ENCODE measurements at places on chromosomes 4 and X.
A peak's percentile ranks its signal among the peaks of the same experiment; 100 is the strongest.

DNA sequence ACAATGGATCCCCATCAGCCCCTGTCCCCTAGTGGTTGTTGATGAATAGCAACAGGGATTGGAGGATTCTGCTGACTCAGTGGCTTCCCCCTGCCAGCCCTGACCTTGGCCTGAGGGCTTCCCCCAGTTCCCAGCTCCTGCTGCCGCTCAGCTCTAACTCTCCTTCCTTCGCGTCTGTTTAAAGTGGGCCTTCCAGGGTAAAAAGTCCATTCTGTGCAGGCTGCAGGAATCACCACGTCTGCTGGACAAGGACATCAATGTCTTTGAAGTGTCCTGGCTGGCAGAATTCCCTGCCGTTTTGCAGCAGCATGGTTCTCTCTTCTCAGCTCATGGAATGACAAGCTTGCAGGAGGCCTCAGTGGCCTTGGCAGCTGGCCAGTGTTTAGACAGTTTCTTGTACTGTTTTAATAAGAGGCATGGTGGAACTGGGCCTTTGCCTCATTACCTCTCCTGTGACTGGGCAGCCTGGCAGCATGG, 152.5 kb upstream of the STX18 start:
- DNase-seq: no peak

GRCh38 chr4:67546004-67546356, 677 bp upstream of the CENPC start:
- DNase-seq: no peak

DNA sequence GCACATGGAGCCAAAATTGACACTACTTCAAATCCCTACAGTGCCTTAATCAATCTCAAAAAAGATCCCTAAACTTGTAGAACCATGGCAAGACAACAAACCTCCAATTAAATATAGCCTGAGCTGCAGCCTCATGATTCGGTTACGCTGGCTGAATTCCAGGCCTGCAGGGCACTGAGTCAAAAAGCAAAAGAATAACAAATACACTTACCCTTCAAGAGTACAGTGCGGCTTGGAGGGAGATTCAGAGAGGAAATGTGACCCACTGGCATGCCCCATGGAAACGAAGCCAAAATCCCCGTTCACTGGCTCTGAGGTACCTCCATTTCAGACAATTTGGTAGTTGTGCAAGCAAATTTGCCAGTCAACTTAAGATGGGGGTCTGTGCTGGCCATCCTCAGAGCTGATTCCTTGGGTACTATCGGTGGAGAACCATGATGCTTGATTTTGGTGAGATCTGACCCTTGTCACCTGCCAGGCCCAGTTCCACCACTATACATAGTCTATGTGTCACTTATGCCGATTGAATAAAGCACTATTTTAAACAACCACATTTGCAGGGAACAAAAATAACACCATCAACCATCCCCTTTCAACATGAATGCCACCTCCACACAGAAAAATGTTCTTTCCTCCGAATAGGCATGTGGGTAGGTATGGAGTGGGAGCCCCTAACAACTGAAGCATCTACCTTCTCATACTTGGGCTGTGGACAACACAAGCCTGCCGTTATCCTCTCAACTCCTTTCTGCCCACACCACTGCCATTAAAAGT, 2.1 kb downstream of the C4orf54 start:
- DNase-seq: peak; percentile 83

DNA sequence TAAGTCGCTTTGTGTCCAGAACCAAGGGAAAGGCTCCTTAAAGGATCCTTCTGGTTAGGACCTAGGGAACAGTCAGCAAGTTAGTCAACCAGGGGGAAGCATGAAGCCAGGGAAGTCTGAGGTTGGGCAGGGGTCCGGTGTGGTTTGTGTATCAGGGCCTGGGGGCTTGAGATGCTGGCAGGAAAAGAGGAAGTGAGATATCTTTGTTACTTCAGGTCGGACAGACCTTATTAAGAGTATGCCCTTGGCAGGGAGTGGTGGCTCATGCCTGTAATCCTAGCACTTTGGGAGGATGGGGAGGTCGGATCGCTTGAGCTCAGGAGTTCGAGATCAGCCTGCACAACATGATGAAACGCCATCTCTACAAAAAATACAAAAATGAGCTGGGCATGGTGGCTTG, 52.3 kb upstream of the TRPC5OS start:
- DNase-seq: no peak

DNA sequence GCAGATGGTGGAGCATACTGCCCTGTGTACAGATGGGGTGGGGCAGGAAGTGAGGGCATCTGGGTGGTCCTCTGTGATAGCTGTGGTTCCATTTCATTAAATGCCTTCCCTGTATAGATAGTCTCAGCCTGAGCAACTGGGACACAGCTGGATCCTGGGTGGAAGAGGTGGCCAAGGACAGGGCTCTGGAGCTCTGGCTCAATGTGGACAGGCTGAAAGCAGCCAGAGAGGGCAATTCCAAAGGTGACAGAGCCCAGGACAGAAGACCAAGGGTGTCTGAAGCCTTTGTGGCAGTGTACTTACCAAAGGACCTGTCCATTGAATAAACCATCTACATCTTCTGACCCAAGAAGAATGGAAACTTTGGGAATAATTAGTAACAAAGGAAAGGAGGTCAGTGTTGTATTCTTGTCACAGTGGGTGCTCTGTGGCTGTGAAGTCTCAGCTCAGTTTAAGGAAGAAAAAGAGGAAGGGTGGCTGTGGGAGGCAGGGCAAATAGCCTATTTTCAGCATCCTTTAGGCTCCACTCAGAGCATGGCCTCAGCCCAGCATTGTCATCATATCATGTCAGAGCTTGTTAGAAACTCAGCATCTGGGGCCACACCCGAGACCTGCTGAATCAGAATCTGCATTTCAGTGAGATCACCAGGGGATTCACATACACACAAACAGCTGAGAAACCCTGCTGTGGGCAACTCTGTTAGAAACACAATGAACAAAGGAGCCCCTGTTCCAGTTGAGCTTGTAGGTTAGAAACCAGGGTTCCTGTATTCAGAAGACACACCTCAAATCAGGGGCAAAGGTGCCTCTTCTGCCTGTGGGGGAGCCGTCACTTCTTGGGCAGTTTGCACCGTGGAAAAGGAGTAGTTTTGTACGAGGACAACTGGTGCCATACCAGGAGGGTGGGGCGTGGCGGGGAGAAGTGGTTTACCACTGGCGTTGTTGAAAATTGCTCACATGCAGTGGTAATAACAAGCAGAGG, 168.6 kb downstream of the PTTG2 start:
- no peak for DNase-seq

GRCh38 chr4:29970626-29971025, 749.5 kb upstream of the PCDH7 start:
- DNase-seq: no peak

- no peak for DNase-seq
Observed at GRCh38 chrX:46256875-46257274, 288.3 kb downstream of the ZNF674 start.

- DNase-seq: no peak
Observed at GRCh38 chr4:24836661-24837242, 41.4 kb downstream of the SOD3 start.

GRCh38 chr4:56468097-56468422, 643 bp downstream of the SRP72 start:
- DNase-seq: no peak

DNA sequence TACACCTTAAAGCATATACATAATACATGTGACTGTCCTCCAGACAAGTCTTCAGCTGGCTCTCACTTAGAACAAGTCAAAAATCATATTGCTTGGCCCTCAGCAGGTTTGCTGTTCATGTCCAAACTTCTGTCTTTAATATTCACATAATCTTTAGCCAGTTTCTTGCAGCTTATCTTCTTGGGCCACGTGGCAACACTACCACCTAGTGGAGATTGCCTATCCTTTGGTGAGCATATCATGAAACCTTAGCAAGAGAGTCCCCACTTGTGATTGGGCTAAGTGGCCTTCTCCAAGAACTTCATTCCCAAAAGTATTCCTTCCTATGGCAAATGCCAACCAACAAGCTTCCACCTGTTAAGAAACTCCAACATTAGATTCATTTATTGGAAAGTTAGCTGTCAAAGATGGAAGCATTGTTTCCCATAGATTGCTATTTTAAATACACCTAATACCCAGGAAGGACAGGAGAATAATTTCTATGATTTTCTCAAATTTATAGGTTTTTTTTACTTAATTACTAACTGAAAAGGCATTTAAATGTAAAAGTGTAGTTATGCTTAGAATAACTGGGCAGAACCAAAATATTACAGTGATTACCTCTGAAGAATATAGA, 231.9 kb upstream of the INTU start:
- peak; percentile 70 for DNase-seq

All from sigmoid colon (tissue), 7 donors.